Right atrium auricular region (tissue), 2 donors: ENCODE measurements at places on chromosomes 11 and 22. TPM values are rescaled to one million over a fixed set of nuclear protein-coding genes. Genes with fewer than 3 reads are reported as not detected.

DNA sequence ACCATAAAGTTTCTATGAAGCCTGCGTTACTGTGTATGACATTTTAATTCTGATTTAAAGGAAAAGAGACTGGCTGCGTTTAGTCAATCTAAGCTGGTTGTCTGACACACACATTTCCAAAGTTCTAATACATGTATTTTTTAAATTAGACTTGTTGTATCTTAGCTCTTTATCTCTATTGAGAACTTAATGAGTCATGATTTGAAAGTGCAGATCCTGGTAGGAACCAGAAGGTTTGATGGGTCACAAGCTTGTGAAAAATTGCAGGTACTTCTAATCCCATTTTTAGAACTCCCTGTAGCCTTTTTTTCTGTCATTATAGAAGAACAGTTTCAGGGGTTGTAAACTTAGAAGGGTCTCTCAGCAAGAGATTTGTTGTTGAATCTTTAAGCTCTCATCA, 210.3 kb downstream of the DDX10 start:
- no peak for DNase-seq

DNA sequence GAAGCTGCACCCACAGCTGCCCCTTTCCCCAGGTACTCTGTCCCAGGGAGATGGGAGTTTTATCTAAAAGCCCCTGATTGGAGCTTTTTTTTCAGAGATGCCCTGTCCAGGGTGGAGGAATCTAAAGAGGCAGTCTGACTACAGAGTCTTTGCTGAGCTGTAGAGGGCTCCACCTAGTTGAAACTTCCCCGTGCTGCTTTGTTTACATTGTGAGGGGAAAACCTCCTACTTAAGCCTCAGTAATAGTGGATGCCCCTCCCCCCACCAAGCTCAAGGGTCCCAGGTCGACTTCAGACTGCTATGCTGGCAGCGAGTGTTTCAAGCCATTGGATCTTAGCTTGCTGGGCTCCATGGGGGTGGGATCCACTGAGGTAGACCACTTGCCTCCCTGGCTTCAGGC, 470.1 kb upstream of the LARGE1 start:
- DNase-seq = no peak

GRCh38 chr11:43954241-43954640, 11.8 kb downstream of the C11orf96 start:
- DNase-seq = peak; percentile 44

GRCh38 chr11:64245401-64245796, 1.3 kb downstream of the PPP1R14B start:
- DNase-seq = no peak

Gene CNGA4
- total RNA-seq = not detected
